RKO (cell line): ENCODE measurements at places on chromosomes 13 and 19.
A peak's percentile ranks its signal among the peaks of the same experiment; 100 is the strongest.

- no peak for DNase-seq
Observed at GRCh38 chr13:55613429-55614187, 1527.1 kb upstream of the PRR20A start.

- no peak for DNase-seq
Observed at GRCh38 chr19:5030822-5031221, 61.9 kb downstream of the KDM4B start.

- no peak for DNase-seq
Observed at GRCh38 chr13:105232439-105232838, 1303.0 kb downstream of the EFNB2 start.

GRCh38 chr13:29722415-29722814, 126.9 kb upstream of the SLC7A1 start:
- no peak for DNase-seq

DNA sequence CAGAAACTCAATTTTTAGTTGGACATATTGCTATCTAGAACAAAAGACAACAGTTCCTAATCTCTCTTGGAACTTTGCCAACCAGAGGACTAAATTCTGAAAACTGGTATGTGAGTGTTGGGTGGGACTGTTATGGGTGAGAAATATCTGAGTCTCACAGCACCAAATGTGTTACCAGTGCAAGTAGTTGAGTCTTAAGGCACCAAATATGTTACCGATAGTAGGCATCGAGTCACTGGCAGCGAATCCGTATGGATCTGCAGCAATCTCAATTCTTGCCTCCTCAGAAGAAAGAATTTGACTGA, 575.2 kb downstream of the DACH1 start:
- DNase-seq, result no peak

- DNase-seq, result no peak
Observed at GRCh38 chr13:98556968-98557631, 19.8 kb downstream of the STK24 start.

- peak; percentile 91 for DNase-seq
Observed at GRCh38 chr19:36054733-36055686, at the start of gene WDR62. TSS of gene WDR62 (plus strand) at chr19:36054897. CDS start at chr19:36054972, 75 bp downstream.

DNA sequence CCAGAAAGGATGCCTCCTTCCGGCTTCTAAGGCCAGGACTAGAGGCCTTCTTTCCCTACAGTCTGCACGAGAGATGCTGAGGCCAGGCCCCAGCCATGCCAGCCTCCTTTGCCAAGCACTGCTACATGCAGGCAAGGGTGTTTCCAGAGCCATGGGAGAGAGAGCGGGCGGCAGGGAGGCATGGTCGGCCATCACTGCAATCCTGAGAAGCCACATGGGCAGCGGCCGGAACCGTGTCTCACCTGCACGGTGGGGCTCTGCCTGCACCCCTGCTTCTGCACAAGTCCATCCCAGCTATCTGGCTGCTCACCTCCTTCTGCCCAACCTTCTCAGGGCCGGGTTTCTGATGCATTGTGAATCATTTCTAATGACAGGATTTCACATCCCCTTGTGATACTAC, 35.1 kb downstream of the TSHZ3 start:
- DNase-seq, result no peak

DNA sequence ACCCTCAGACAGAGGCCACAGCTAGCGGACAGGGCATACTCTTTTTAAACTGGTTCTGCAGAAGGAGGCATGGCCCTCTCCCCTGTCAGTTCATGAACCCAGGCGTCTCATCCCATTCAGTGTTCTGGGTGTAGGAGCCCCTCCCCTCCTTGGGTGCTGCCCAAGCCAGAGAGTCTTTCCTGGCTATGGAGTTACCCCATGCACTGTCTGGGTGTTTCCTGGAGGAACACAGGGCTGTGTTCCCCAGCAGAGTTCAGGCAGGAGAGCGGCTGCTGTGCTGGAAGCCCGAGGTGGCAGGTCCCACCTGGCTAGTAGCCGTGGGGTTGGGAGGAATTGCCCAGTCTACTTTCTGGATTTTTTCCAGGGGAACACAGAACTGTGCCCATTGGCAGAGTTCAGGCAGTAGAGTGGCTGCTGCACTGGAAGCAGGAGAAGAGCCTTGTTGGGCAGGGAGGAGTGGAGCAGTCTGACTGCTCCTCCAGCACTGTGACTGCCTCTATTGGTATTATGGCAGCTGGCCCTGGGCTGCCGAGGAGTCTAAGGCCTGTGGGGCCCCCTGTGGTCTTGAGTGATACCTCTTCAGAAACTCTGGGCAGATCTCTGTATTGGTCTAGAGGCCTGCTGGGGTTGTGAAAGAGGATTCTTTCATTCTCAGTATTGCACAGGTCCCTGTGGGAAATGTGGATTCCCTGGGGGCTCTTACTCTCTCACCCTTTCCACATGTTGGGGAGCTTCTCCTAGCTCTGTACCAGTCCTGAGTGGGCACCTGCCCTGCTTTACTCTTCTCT, 168.3 kb downstream of the PCDH20 start:
- DNase-seq, result no peak

DNA sequence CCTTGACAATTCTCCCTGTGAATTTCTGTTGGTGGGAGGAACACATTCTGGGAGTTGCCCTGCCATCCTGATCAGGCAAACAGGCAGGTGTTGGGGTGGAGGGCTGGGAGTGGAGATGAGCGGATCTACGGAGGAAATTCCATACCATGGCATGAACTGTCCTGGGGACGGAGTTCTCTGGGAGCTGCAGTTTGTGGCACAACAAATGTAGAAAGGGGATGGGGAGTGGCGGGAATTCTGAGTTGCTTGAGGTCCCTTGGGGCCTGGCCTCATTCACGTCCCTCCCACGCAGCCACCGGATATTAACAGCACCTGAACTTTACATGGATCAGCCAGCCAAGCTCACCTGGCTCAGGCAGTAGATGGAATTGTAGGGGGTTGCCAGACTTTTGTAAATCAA, 70.0 kb downstream of the CHST8 start:
- no peak for DNase-seq

DNA sequence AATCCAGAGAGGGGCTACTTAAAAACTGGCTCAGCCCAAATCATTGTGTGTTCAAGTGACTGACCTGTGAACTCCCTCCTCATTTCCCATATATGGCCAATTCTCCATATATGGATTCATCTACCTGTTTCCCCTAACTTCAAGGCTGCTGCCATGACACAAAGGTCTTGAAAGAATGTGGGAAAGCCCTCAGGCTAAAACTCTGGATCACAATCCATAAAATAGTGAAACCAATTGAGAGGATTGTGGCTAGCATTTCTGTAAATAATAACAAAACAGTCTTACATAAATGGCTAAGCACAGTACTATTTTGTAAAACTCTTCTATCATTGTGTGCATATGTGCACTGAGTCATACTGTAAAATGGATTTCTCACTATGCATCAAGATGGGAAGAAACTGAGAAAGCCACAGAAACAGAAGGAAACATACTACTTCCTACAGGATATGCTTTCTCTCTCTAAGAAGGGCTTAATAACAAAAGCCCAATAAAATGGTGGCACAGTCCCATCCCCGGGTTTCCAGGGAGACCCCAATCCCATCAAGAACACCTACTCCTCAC, 80.5 kb downstream of the FOXO1 start:
- no peak for DNase-seq

GRCh38 chr19:43782689-43783231, 2.0 kb upstream of the KCNN4 start:
- DNase-seq, result no peak

GRCh38 chr13:113781571-113781970, 22.5 kb downstream of the TMEM255B start:
- no peak for DNase-seq
